ENCODE measurements at places on chromosomes 12 and 14.
A peak's percentile ranks its signal among the peaks of the same experiment; 100 is the strongest.

- DNase-seq, result no peak
Observed at GRCh38 chr12:129036135-129036534, 182.9 kb downstream of the GLT1D1 start.

- no peak for DNase-seq
Observed at GRCh38 chr12:93699271-93700145, 22.3 kb downstream of the CRADD start.

- no peak for DNase-seq
Observed at GRCh38 chr12:117350140-117350539, 11.3 kb downstream of the NOS1 start.

DNA sequence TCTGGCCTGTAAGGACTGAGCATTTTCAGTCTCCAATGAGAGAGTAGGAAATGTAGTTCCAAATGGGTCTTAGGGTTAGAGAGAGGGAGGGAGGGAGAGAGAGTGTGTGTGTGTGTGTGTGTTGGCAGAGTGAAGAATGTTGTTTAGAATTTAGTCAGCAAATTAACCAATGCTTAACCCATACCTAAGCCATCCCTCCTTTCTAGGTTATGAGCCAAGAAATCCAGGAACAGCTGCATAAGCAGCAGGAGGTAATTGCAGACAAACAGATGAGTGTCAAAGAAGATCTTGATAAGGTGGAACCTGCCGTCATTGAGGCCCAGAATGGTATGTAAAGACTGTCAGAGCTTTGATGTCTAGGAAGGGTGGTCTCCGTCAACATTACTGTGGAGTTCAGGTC, 56.9 kb downstream of the HSP90AA1 start:
- DNase-seq, result no peak

DNA sequence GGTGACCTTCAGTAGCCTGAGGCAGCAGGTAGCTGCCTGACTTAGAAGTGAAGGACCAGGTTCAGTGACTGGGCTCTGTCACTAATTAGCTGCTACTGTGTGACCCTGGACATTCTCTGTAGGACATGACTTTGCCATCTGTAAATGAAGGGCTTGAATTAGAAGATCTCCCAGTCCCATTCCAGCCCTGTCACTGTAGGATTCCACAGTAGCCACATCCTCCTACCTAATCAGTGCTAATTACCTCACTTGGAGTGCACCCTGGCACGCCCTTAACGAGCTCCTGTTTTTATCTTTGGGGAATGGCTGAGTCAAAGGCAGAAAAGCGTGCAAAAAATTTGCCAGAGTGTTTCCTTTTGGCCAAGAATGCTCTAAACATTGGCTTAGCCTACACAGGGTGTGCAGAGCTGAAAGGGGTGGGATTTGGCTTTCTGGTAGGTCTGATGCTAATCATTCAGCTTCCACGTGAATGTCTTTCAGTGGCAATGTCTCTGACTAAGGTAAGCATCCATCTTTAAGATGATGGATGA, 6.8 kb downstream of the NTF3 start:
- no peak for DNase-seq

DNA sequence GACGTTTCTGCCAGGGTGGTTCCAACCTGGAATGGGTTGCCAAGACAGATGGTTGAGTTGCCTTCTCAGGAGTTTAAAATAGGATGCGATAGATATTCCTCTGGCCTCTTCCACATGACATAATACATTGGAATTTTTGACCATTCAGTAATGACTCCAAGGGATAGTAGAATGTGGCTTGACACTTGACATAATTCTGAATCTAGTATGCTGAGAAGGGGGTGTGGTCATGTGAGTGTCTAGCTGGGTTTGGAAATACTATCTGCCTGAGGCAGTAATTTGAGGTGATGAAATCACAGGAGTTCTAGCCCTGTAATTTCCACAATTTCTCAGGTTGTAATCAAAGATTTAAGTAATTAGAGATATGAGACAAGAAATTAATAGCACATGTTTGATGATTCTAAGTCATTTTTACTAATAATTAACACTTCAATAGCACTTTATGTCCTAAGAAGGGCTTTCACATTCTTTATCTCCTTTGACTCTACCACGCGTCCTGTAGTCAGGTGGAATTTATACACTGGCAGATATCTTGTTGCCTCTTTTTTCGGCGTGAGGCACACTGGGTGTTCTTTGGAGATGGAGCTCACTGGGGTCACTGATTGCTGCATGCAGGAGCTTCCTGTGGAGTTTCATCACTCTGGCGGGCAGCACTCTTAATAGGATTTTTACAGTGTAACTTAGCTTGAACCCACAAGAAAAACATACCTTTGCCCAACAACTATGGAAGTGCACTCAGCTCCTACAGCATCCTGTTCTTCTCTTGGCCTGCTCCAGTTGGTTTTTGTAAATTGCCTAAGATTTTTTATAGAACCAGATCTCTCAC, 3.2 kb upstream of the AMIGO2 start:
- DNase-seq, result no peak

DNA sequence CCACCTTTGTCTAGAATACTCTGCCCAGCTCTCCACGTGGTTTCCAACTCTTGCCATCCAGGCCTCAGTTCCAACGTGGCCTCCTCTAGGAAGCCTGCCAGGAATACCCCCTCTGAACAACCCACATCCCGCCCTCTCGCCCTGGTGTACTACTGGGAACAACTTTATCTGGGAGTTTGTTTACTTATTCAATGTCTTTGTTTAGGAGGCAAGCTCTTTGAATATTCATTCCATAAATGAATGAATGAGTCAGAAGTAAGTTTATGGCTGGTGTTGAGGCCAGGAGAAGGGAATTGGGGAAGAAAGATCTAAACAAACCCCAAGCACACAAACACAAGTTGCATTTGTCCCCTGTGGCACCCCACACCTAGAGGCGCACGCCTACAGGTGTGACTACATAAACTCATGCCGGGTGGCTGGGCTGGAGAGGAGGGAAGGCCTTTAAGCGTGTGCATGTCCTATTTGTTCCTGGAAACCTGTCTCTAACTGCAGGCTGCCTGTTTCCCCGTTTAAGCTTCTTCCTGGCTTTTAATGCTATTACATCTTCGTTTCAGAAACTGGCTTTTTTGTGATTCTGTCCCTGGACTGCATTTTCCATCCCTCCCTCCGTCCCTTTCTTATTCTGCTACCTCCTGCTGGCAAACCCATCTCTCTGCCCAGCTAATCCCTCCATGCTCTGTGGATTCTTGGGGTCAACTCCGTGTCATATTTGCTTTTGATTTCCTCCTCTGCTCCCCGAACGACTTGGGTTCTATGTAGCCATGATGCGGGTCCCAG, 57.9 kb downstream of the FZD10 start:
- no peak for DNase-seq

DNA sequence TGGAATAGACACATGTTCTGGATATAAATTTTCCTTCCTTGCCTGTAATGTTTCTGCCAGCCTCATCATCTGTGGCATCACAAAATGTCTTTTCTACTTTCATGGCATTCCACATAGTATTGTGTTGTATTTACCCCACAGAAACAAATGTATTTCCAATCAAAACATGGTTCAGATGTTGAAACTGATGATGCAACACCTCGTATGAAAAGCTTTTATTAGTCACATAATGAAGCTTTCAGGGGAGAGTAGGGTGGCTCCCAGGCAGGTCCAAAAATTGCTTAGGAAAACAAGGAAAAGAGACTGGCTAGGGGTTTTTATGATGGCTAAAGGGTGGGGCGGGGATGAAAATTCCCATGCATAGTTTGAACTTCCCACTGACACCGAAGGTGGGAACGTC, 29.1 kb upstream of the ZNF641 start:
- no peak for DNase-seq

- no peak for DNase-seq
Observed at GRCh38 chr14:33287189-33287588, 348.5 kb downstream of the NPAS3 start.

GRCh38 chr12:90098132-90098779, 389.6 kb upstream of the ATP2B1 start:
- no peak for DNase-seq

GRCh38 chr14:68757618-68758081, 35.2 kb downstream of the ZFP36L1 start:
- DNase-seq, result no peak

DNA sequence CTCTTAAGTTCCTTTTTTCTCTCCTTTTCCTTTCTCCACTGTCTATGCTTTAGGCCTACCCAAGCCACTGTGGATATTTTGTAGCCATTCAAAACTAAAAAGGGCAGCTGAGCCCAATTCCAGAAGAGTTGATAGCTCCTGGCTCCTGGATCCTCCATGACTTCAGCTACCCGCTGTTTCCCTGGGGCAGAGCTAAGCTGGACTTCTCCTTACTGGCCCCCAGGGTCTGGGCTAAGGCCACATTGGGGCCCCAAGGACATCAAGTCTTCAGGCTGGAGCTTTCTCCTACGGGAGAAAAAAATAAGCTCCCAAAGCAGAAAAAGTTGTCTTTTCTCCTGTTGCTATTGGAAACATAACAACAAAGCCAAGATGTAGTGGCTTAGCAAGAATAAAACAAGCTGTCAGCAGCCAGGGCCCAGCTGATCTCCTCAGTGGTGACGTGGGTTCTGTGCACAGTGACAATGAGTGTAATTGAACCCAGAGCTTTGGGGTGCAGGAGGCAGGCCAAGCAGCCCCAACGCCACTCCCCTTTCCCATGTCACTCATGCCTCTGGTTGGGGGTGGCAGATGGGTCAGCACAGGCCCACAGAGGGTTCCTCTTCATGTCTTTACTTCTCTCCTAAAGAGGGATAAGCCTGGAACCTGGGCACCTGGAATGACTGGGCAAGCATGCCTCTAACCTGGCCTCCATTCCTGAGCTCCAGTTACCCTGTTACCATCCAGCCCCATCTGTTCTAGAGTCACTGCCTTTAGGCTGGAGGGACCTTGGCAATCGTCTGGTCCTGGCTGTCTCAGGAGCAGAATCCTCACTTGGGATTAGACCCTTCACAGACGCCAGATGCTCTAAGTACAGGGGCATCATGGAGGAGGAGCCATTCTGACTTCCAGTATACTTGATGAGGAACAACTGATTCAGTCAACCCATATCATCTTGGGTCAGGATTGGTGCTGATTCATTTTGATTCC, 171.2 kb downstream of the ZFP36L1 start:
- no peak for DNase-seq

- DNase-seq, result no peak
Observed at GRCh38 chr14:75389679-75390078, 38.1 kb upstream of the JDP2 start.

GRCh38 chr12:120735181-120735580, 9.6 kb downstream of the ACADS start:
- DNase-seq, result no peak

- DNase-seq, result no peak
Observed at GRCh38 chr14:60300019-60300418, 51.0 kb downstream of the PPM1A start.

DNA sequence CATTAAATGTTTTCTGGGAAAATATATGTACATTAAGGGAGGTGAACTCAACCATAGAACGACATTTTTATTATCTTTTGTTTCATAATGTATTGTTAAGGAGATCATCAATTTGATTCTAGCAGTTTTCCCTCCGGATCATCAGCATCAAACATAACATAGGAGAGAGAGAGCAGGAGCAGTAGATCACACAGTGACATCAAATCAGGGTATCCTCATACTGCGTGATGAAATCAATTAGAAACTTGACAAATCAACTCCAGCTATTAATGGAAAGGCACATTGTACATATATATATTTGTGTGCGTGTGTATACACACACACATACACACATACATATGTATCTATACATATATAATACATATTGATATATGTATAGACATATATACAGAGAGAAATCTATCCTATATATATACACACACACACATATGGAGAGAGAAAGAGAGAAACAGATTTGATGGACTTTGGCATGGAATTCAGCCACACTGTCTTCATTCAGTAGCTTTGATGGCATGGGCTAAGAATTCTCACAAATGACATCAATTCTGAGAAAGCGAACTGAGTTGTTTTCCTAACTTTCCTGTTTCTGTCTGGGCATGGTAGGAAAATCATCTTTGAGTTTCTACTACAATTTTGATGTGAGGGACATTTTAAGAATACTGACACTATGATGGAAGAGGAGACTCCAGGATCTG, 1302.8 kb upstream of the SEL1L start:
- DNase-seq, result no peak

DNA sequence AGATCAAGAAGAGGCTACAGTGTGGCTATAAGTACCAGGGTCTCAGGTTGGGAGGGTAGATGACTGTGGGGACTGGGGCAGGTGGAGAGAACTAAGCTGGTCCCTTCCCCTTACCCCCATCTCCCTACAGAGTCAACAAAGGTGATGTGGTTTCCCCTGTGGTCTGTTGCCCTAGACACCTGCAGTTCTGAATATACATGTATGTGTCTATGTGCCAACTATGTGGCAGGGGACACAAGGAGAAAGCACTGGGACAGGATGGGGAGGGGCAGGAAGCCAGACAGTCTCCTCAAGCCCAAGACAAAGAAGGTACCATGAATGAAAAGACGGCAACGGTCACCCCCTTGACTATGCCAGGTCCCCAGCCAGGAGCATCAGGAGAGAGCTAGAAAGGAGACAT, 4.5 kb upstream of the HDAC7 start:
- DNase-seq, result peak; percentile 72

GRCh38 chr14:61940666-61941420, 178.6 kb downstream of the SNAPC1 start:
- DNase-seq, result no peak
